ENCODE measurements at places on chromosomes 7 and 10.

DNA sequence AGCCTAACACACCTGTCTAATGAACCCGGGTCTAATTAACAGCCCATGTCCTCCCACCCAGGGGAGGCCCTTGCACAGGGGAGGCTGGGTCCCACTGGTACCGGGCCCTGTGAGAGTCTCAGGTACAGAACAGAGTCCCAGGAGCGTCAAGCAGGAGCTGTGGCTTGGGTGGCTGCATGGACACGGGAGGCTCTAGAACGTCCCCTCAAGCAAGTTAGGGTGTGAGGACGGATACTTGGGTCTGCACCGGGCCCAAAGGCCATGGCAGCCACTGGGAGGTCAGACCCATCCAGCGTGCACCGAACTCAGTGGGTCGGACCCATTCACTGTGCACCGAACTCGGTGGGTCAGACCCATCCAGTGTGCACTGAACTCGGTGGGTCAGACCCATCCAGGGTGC lies 309.7 kb downstream of the DNAJB6 start:
- DNase-seq: no peak

DNA sequence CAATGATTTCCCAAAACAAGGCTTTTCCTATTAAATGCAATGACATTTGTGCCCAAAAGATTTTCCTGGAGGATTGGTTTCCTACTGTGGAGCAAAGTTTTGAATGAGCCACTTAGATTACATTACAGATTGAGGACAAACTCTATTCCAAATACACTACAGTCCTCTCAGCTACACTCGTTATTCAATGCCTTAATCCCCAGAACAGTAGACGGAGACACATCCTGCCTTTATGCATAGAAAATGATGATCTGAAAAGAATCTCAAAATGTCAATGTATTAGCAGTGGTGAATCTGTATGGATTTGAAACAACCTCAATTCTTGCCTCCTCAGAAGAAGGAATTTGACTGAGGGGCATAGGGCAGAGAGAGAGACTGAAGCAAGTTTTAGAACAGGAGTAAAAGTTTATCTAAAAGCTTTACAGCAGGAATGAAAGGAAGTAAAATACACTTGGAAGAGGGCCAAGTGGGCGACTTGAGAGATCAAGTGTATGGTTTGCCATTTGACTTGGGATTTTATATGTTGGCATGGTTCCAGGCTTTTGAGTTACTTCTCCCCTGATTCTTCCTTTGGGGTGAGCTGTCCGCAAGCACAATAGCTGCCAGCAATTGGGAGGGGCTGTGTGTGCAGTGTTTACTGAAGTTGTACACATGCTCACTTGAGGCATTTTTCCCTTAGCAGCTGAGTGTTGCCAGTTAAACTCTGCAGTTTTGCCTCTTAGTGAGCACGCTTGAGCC lies 891.9 kb upstream of the MBL2 start:
- DNase-seq: no peak

- DNase-seq: no peak
Observed at GRCh38 chr7:139823959-139824521, 5.0 kb upstream of the TBXAS1 start.

DNA sequence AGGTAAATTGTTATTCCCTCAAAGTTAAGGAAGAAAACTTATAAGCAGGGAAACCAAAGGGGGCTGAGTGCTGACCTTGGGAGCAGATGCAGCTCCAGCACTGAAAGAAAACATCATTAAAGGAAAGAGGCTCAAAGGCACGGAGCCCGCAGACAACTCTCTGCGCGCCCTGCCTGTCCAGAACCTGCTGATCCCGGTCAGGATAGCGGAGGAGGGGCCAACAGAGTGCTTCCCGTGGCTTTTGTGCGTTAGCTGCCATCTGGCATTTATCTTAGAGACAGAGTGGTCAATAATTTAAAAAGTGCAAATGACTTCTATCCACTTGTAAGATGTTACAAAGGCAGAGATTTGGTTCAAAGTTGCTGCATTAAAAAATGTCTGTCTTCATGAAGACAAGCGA lies 162.1 kb downstream of the FANK1 start:
- DNase-seq: no peak

DNA sequence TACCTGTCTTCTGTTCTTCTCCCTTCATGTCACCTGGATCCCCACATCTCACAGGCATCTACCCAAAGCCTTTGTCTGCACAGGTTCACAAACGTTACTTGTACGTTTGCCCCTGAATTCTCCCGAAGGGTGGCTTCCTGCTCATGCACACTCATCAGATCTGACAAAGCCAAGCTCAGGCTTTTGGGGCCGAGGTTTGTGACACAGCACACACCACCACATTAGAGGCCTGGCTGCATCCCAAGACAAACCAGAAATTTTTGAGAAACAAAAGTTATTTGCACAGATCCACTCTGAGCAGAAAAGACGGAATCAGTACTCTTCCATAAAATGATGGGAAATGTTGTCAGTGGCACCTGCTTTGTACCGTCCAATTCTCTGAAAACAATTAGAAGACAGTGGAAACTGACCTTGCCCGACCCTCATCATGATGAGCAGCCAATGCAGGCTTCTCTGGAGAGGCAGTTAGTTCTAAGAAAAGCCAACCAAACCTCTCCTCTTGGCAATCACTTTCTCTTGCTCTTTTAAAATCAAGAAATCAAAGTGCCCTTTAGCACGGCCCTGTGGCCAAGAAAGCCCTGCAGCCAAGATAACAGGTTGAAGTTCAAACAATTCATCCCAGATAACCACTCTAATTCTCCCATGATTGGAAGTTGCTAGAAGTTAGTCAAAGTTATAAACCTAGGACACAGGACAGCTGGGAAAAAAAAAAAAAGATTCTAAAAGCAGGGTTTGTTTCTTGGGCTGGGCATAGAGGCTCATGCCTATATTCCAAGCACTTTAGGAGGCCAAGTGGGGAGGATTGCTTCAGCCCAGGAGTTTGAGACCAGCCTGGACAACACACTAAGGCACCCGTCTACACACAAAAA lies 13.6 kb upstream of the SVIL start:
- no peak for DNase-seq

- DNase-seq: peak; percentile 1
Observed at GRCh38 chr10:129932751-129933433, 31.2 kb downstream of the EBF3 start.

GRCh38 chr7:18521236-18521589 lies 25.7 kb downstream of the HDAC9 start:
- no peak for DNase-seq

DNA sequence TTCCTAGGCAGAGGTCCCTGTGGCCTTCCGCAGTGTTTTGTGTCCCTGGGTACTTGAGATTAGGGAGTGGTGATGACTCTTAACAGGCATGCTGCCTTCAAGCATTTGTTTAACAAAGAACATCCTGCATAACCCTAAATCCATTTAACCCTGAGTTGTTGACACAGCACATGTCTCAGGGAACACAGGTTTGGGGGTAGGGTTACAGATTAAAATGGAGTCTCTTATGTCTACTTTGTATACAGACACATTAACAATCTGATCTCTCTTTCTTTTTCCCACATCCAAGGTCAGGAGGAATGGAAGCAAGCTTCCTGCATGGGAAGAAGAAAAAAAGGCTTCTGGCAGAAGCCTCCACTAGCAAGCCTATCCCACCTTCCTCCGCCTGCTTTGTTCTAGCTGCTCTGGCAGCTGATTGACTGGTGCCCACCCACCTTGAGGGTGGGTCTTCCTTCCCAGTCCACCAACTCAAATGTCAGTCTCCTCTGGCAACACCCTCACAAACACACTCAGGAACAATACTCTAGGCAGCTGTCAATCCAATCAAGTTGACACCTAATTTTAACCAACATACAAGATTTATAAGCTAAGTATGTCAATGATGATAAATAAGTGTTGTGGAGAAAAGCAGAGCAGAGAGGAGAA lies 176.5 kb upstream of the CCZ1B start:
- DNase-seq: no peak

DNA sequence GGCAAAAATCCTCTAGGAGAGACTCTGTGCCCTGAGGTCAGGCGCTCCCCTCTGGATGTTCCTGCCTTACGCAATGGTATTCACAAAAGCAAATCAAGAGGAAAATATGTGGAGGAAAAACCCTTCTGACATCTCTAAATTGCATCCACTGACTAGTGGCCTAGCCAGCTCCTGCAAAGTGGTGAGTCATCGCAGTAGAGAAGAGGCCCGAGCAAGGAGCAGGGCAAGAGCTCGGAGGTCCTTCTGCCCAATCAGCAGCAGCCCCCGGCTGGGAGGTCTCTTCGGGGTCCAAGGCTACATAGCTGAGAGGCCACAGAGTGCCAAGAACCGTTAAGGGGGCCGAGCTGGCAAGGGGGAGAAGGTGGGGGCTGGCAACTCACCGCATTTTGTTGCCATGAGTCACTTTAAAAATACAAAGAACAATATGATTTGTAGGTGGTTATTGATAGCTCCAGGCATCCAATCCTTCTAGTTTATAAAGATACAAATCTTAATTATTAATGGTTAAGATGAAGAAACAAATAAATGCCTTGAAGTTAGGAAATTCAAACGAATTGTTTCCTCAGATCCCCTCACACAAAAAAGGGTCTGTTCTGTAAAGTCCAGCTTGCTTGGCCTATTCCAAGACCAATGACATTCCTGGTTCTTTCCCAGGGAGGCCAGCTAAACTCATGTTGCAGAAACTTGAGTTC lies 161.6 kb downstream of the PKD1L1 start:
- DNase-seq: no peak
